ENCODE measurements at places on chromosomes 1 and 21.

DNA sequence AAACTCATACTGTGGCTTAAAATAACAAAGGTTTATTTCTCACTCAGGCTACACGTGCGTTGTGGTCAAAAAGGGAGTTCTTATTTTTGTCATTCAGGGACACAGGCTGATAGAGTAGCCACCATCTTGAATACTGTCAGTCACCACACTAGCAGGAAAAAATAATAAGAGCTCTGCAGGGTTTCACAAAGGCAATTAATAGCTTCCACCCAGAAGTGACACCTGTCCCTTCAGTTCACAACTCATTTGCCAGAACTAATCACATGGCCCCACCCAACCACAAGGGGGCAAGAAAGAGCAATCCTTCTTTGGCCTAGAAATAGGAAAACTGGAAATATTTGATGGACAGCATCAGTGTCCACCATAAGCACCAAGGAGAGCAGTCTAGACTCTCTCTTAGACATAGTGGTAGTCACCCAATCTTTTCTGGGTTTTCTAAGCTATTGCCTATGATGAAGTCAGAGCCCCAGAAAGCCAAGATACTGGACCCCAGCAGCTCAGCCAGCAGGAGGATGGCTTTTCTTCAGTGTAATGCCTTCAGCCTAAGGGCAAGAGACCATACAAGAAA lies 8.2 kb downstream of the HAPLN2 start:
- DNase-seq = peak; percentile 84

GRCh38 chr1:150160964-150161621 lies 11.4 kb downstream of the PLEKHO1 start:
- DNase-seq = no peak

DNA sequence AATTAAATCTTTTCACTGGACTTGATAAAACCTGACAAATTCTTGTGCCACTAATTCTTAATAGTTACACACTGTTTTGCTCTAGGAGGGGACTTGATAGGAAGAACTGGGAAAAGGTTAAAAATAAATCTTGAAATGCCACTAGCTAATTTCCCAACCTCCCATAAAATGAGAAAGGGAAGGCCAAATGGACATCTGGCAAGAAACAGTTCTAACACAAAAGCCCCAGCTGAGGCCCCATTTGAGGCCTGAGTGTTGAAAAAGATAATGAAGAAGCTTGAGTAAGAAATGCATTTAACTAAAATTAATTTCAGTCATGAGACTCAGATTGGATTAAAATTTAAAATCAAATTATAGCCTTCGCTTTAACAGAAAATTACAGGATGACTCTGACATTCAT lies 11.2 kb upstream of the RAP1GAP start:
- DNase-seq = no peak

DNA sequence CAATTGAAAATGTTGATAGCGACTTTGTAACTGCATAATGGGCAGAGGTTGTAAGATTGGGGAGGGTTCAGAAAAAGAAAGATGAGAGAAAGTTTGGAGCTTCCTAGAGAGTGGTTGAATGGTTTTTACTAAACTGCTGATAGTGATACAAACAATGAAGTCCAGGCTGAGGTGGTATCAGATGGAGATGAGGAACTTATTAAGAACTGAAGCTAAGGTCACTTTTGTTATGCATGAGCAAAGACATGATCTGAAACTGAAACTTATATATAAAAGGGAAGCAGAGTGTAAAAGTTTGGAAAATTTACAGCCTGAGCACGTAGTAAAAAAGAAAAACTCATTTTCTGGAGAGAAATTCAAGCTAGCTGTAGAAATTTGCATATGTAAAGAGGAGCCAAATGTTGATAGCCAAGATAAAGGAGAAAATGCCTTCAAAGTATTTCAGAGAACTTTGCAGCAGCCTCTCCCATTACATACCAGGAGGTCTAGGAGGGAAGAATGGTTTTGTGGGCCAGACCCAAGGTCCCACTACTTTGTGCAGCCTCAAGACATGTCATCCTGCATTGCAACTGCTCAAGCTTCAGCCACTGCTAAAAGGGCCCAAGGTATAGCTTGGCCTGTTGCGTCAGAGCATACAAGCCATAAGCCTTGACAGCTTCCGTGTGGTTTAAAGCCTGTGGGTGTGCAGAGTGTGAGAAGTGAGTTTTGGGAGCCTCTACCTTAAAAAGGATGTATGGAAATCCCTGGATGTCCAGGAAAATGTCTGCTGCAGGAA lies 843.9 kb downstream of the AMY1C start:
- DNase-seq = no peak

GRCh38 chr1:181655756-181656155 lies 172.4 kb downstream of the CACNA1E start:
- DNase-seq = peak; percentile 48

Data from RKO (cell line).